ENCODE measurements at places on chromosomes 4 and X.

GRCh38 chr4:128600996-128601871 is 208.3 kb upstream of the JADE1 start:
- peak; percentile 93 for DNase-seq

GRCh38 chrX:154728431-154729190 is 22.3 kb downstream of the GAB3 start:
- no peak for DNase-seq

- no peak for DNase-seq
These were observed 1.8 kb upstream of the HSD17B10 start for GRCh38 chrX:53435997-53436396.

DNA sequence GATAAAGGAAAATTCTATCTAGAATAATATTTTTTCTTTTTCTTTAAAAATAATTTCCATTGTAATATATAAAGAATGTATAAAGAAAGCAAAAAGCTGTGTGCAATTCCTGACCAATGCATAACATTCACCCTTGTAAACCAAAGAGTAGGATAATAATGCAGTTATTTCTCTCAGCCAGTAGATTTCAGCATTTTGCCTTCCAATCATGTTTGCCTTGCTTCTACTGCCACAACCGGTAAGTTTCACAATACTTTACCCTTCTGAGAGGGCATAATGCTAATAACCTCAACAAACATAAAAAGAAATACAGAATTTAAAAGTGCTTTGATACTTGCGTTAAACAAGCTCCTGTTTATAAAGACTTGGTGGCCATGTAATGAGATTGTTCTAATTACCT is 59.9 kb downstream of the CHIC2 start:
- no peak for DNase-seq

GRCh38 chr4:181897935-181898334 is 345.3 kb upstream of the TENM3 start:
- DNase-seq = no peak

GRCh38 chr4:107380836-107381438 is 339.1 kb downstream of the PAPSS1 start:
- no peak for DNase-seq

GRCh38 chr4:91108751-91109150 is 981.6 kb downstream of the CCSER1 start:
- no peak for DNase-seq

DNA sequence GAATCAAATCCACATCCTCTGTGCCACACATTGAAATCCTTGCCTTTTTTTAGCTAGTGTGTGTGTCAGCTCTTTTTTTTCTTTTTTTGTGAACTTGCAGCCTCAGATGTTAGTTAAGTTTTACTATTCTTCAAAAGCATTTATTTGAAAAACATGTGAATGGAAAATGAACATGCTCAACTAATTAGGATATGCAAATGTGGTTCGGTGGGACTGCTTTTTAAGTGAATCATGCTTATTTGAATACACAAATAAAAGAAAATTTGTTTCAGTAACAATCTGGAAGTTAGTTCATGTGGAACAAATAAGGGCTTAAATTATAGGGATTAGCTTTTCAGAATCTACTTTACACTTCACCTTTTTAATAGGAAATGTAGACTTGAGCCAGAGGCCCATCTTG is 751.5 kb upstream of the FAM241A start:
- no peak for DNase-seq

DNA sequence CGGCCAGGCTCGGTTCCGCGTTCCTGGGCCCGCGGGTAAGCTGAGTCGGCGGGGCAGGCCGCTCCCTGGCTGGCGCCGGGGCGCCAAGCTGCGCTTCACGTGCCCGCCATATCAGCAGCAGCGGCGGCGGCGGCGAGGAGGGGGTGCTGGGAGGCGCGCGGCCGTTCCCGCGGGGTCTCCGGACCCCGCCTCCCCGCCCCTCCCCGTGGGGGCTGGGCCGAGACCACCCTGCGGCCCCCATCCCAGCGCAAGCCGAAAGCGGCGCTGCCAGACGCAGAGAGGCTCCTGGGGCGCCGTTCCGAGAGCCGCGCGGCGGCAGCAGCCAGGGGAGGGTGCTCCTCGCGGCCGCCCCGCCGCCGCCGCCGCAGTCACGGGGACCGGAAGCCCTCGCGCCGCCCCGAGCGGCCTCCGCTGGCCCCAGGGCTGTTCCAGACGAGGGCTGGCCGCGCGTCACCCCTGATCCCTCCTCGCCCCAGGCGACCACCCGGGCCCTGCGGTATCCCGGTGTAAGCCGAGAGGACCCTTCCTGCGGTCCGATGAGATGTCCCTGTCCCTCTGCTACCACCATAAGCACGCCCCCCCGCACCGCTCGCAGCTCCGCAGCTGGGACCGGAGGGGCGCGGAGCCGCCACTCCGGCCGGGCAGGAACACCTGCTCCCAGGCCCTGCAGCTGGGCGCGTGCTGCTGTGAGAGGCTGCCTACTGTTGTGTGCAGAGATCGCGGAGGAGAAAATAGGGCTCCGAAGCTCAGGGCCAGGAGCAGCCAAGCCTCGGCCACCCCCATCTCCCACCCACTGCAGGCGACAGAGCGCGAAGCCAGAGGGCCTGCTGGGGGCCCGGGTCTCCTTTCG is 7.5 kb upstream of the BCOR start:
- DNase-seq = no peak
